Choroid plexus epithelial cell (primary cell): ENCODE measurements at places on chromosomes 4 and X.

DNA sequence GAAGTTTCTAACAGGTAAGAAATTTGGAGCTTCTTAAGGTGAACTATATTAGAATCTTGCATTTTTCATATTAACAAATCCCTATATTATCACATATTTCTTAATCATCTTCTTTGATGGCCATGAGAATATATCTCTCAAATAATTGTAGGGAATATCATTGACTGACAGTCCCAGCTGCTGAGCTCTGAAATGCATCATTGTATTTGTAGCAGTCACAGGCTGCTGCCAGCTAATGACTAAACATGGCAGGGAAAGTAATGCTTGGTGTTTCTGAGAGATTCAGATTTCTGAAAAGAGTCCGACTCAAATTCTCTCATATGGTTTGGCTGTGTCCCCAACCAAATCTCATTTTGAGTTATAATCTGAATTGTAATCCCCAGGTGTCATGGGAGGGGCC, 171.9 kb downstream of the TRAM1L1 start:
- no peak for DNase-seq

- peak; percentile 6 for DNase-seq
Measured at GRCh38 chr4:175927121-175927520, 115.1 kb upstream of the GPM6A start.

- DNase-seq: no peak
Measured at GRCh38 chr4:138259271-138259670, 17.1 kb upstream of the SLC7A11 start.

DNA sequence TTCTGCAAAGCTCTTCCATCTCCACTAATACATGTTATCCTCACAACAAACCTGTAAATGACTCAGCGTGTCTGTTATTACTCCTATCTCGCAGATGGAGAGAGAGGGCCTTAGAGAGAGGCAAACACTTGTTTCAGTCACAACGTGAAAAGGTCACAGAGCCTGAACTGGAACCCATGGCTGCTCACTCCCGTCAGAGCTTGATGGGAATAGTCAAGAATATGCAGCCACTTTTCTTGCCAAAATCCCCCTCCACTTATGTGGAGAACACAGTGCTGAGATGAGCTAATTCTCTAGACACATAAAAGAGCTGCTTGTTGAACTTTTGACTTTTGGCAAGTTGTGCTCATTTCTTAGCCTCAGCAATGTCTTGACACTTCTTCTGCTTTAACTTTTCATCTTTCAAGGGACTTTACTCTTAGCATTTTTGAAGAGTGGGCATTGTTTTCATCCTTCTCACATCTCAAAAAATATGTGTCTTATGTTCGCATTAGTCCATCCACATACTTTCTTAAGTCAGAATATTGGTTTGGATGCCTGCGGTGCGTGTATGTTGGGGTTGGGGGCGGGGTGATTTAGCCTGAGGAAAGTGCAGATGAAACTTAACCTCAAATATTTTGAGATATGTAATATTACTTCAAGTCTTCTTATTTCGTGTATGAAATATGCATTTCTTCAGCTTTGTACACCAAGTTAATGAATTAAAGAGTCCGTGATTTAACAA, 69.2 kb downstream of the SYNPO2 start:
- DNase-seq: peak; percentile 87

GRCh38 chr4:119124352-119124751, 11.3 kb upstream of the MYOZ2 start:
- peak; percentile 58 for DNase-seq

DNA sequence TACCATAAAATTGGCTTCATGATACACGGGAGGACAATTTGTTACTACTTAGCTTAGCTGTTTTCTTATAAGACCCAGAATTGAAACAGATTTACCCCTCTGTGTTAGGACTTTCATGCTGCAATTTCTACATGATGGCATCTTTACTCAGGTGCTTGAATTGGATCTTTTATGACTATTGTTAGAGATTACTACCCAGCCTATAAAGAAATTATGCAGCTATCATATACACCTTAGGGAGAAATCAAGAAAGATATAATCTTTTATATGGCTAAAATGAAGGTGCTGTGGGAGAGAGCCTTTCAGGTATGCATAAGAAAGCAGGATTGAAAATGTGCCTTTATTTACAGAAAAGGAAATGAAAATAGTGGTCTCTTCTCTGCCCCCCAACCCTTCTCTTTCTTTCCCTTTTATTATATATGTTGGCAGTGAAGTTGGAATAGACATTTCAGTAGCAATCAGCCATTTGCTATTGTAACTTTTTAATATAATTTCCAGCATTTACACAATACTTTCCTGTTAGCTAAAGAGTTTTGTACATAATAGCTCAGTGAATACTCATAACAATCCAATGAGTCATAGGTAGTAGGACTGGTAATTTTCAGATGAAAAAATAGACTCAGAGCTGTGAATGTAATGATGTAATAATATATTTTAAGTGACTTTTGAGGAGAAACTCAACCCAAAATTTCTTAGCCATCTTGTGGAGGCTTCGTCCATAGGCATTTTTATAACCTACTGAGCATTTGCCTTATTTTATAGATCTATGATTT, 311.8 kb downstream of the ADGRL3 start:
- DNase-seq: peak; percentile 84

DNA sequence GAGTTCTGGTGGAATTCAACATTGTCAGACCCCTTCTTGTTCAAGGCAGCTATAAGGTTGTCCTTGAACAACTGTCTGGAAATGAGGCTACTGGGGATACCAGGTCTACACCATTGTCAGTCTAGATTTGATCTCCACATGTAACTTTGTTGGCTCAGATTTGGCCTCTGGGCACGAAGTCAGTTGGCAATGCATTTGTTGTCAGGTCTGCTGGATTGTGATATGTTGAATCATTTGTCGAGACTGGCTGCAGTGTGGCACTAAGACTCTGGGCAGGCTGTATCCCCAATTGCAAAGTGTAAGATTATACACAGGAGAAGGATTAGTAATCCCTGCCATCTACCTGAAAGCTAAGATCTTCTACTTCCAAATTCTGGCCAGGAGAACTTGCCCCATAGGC, 26.5 kb downstream of the ZNF81 start:
- DNase-seq: no peak

DNA sequence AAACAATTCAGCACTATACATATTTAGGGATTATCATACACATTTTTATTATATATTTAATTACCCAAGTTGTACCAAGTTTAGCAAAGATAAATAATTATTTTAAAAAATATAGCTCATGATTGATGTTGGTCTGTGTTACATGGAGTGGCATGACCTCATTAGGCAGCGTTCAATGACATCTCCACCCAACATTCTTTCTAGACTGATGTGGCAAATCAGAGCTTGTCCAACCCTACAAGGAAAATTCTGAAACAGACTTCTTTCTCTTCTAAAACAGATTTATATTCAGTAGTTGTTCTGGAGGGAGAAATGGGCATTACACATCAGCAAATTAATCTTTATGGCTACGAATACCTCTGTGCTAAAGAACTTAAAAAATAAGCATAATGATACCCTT, 189.7 kb downstream of the PDGFC start:
- peak; percentile 21 for DNase-seq

DNA sequence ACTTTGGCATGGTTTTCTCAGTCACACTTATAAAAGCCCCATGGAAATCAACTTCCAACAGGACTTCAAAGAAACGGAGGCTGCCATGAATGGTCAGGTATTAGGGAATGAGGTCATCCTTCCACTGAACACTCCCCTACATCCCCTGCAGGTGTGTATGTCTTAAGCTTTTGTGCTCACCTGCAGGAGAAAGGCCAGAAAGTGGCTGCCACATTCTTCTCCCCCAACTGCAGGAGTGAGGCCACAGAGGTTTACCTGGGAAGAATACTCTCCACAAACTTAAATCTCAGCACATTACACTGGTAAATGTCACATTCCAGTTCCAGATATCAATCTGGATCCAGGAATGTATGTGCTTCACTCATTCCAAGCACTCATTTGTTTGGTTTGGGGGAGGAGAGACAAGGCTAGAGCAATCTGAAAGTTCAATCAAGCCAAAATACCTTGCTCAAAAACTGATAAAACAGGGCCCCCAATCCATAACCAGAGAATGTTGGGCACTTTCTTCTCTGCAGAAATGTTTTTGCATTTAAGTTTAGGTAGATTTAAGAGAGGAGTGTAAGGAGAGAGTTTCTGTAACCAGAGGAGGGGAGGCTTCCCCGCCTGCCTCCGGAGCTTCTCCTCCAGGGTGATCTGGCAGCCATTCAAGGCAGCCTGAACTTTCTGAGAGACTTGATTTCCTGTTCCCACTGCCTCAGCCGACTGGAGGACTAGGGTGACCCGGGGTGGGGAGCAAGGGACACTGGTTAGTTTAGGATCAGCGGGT, 15.4 kb downstream of the FAM9C start:
- peak; percentile 72 for DNase-seq

DNA sequence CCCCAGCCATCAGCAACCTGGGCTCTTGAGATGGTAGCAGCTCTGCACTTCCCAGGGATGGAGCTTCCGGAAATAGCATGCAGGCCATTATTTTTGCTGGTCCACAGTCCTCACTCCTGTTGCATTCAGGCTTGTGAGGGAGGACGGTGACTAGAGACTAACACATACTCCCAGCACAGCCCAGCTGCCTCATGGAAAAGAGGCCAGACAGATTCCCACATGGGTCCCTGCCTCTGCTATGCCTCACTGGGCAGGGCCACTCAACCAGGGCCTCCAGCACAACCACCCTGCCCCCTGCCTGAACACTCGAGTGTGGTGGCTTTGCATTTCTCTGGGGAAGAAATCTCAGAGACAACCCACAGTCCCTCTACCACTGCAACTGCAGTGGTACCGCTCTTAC, 1195.1 kb downstream of the PCDH18 start:
- DNase-seq: no peak

DNA sequence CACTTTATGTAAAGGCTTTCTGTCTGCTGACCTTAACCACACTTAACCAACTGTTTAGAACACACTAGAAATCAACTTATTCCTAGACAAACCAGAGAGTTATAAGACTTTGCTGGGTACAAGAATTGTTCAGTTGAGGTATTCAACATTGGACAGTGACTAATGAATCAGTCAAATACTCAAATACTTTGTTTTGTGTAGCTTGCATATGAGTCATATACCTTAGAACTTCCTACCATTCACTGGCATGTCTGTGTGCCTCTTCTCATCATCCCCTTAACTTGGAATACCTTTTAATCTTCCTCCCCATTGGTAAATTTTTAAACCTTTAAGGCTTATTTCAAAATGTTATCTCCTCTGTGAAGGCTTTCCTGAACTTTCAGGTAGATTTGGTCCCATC, 708.8 kb upstream of the GRIA3 start:
- peak; percentile 0 for DNase-seq

DNA sequence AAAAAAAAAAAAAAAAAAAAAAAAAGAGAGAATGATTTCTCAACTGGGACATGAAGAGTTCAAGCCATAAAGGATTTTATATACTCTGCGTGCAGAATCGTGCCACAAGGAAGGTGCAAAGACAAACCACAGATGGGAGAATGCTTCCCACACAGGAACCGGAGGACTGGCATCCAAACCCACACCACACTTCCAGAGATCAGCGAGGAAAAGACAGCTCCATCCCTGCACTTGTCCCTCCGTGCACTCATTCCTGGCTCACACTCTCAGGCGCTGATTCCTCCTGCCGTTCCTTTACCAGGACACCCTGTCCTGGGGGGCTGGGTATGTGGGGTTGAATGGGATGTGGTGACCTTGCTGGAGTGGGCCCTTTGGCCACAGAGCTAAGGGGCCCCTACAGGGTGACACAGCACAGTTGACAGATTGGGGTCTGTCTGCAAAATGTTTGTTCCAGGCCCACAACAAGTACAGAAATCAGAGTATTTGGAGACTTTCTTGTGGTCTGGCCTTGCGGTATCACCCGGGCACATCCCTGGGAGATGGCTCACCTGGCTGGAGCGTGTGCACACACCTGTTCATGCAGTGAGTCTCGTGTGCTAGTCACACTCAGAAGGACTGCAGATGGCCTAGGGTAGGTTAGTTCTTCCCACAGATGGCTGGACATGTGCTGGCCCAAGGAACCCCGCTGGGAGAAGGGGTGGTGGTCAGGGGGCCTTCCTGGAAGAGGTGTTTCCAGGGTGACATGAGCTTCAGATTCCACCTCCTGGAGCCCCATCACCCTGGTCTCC, 55.4 kb upstream of the GPR78 start:
- DNase-seq: no peak

GRCh38 chr4:105276361-105277104, 129.9 kb downstream of the TET2 start:
- no peak for DNase-seq

GRCh38 chrX:78019586-78020483, 50.4 kb upstream of the PGAM4 start:
- no peak for DNase-seq

GRCh38 chr4:99324979-99325378, 3.8 kb upstream of the ADH1B start:
- peak; percentile 95 for DNase-seq

GRCh38 chr4:19455196-19455595, 796.5 kb upstream of the SLIT2 start:
- DNase-seq: no peak

DNA sequence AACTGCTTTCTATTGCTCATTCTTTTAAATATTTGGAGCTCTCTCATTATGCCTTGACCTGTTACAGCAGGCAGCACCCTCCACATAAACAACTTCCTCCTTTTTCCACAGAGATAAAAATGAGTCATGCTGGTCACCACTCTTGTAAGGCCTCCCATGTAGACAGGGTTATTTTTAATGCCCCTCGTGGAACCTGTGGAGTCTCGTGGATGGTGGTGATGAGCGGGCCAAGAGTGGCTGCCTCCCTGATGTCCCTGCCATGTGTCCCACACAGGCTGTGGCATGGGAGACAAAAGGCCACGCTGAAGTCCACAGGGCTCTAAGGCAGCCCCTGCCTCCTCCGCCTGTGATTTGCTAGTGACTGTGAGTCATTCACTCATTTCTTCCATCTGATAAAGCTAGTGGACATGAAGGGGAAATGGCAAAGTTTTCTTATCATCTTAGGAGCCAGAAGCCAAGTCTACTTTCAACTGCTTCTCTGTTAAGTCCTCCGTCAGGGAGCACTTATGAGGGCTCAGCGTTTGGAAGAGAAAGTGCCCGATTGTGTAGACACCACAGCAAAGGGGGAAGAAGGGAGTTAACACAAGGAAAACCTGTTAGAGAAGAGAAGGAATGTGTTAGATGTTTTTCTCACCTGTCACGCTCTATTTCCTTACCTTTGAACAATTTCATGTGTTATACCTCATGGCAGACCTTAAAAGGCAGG, 121.6 kb upstream of the FAT1 start:
- peak; percentile 97 for DNase-seq

DNA sequence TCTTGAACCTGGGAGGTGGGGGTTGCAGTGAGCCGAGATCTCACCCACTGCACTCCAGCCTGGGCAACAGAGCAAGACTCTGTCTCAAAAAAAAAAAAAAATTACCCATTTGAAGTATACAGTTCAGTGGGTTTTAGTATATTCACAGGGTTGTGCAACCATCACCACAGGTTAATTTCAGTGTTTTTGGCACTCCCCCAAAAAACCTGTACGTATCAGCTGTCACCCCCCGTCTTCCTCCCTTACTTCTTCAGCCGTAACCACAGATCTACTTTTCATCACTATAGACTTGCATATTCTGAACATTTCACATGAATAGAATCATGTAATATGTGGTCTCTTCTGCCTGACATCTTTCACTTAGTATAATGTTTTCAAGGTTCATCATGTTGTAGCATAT, 11.7 kb upstream of the PTTG2 start:
- no peak for DNase-seq
